NCI-H1105 (cell line): ENCODE measurements at places on chromosomes 12 and 14.

GRCh38 chr12:52633383-52633782 lies 15.0 kb upstream of the KRT73 start:
- DNase-seq: no peak

- DNase-seq: no peak
Measured at GRCh38 chr12:93447555-93448290, 6.0 kb upstream of the UBE2N start.

GRCh38 chr14:27587103-27587502 lies 989.3 kb upstream of the NOVA1 start:
- no peak for DNase-seq

GRCh38 chr12:132718644-132719043 lies 8.0 kb downstream of the PGAM5 start:
- no peak for DNase-seq

- no peak for DNase-seq
Measured at GRCh38 chr12:12094481-12094880, 23.7 kb downstream of the BCL2L14 start.

GRCh38 chr14:103001651-103002396 lies 55.5 kb downstream of the CDC42BPB start:
- no peak for DNase-seq

- DNase-seq: no peak
Measured at GRCh38 chr14:55599250-55599879, 19.4 kb downstream of the KTN1 start.

GRCh38 chr14:95155045-95155444 lies 2.3 kb downstream of the DICER1 start:
- no peak for DNase-seq

DNA sequence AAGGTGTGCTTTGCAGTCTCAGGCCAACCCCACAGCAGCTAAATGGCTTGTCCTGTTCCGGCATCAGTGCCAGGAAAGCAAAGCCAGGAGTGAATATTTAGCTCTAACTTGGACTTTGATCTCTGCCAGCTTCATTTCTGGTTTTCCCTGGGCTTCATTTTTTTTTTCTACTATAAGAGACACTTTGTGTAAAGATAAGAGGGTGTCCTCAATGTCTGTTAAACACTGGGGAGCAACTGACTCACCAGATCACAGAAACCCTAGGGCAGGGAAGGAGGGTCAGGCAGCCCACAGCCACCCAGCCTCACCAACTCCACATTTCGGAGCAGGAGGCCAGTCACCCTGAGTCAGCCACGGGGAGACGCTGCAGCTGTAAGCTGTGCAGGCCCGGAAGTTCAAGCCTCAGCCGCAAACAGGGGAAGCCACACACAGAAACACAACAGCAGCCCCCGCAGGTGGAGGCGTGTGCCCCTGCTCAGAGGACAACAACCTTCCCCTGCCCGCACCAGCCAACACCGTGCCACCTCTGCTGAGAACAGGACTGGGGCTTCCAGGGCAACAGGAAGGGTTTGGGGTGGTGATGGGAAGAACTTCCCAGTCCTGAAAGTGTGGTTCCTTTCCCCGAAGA lies 6.3 kb downstream of the TNFRSF1A start:
- DNase-seq: no peak

DNA sequence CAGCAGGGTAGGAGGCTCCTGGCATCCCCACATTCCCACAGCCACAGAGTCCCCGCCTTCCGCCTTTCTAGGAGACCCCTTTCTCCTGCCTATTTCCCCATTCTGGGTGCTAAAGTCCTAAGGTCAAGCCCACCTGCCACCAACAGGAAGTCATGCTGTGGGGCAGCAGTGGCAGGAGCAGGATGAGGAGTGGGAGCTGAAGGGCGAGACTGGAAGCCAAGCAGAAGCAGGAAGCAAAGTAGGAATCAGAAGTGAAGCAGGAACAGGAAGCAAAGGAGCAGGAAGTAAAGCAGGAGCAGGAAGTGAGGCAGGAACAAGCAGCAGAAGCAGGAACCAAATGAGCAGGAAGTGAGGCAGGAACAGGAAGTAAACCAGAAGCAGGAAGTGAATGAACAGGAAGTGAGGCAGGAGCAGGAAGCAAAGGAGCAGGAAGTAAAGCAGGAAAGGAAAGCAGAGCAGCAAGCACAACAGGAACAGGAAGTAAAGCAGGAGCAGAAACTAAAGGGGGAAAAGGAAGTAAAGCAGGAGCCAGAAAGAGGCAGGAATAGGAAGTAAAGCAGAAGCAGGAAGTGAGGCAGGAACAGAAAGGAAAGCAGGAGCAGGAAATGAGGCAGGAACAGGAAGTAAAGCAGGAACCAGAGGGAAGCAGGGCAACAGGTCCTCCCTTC lies 38.3 kb upstream of the RIMBP2 start:
- no peak for DNase-seq

DNA sequence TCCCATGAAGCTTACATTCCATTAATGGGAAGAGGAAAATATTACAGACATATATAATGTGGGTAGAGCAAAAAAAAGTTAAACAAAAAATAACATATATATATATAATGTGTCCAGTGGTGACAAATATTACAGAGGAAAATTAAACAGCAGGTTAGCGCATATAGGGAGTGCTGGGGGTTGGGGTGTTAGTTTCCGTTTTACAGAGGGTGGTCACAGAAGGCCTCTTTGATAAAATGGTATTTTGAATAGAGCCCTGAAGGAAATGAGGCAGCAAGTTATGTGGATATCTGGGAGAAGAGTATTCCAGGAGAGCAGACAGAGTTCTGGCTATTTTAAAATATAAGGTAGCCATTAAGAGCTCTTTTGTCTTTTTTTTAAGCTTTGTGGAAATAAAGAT lies 73.2 kb downstream of the DCAF5 start:
- no peak for DNase-seq

DNA sequence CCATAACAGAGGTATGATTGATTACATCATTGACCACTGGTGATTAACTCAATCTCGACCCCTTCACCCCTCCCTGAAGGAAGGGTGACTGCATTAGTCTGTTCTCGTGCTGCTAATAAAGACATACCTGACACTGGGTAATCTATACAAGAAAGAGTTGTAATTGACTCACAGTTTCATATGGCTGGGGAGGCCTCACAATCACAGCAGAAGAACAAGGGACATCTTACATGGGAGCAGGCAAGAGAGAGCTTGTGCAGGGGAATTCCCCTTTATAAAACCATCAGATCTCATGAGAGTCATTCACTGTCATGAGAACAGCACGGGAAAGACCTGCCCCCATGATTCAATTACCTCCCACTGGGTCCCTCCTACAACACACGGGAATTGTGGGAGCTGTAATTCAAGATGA lies 55.9 kb upstream of the TMCC3 start:
- DNase-seq: no peak

- no peak for DNase-seq
Measured at GRCh38 chr14:96824283-96824682, 27.1 kb downstream of the VRK1 start.

GRCh38 chr14:86057018-86057667 lies 527.2 kb downstream of the FLRT2 start:
- no peak for DNase-seq

DNA sequence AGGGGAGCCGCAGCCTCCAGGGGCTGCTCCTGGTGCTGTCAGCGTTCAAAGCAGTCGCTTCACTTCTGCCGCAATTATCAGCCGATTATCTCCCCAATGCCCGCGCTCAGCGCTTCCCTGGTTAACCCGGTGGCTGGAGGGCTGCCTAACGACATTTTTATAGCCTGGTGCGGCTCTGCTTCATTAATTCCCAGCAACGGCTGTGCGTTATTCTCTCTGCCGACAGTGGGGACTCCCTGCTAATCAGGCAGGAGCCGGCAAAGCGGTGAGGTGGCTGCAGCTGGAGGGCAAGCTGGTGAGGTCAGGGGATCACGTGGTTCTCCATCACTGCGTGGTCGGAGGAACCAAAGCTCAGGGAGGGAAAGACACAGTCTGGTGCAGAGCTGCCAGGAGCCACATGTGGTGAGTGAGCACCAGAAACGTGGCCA lies 62.9 kb downstream of the GLRX5 start:
- peak; percentile 78 for DNase-seq

GRCh38 chr12:75488553-75488952 lies 8.0 kb downstream of the GLIPR1 start:
- no peak for DNase-seq

DNA sequence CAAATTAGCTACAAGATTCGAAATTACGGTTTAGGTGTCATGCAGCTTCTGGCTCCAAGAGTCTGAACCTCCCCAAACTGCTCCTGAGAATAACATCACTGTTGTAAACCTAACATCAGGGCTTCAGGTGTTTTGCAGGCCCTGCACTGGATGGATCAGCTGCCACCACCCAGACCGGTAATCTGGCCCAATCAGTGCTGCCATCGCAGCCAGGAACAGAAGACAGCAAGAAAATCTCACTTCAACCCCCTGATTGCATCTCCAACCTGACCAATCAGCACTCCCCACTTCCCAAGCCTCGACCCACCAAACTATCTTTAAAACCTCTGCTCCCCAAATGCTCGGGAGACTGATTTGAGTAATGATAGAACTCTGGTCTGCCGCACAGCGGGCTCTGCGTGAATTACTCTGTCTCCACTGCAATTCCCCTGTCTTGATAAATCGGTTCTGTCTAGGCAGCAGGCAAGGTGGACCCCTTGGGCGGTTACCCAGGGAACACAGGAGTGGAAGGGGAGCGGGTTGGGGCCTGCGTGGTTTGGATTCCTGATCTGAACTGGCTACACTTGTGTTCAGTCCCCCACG lies 268.5 kb upstream of the SFSWAP start:
- no peak for DNase-seq

GRCh38 chr14:91835197-91835919 lies 32.0 kb downstream of the TC2N start:
- DNase-seq: peak; percentile 30

DNA sequence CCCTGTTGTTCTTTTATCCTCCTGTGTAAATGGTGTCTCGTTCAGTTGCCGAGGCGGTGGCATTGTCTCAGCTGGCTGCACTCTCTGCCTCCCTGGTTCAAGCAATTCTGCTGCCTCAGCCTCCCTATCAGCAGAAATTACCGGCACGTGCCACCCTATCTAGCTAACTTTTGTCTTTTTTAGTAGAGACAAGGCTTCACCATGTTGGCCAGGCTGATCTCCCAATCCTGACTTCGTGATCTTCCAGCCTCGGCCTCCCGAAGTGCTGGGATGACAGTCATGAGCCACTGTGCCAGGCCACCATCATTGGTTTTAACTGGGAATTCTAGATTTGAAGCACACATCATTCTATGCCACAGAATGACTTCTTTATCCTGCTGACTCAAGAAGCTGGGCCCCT lies 175.3 kb upstream of the ALG10B start:
- no peak for DNase-seq

- DNase-seq: no peak
Measured at GRCh38 chr14:104323551-104324175, 185.3 kb downstream of the KIF26A start.

DNA sequence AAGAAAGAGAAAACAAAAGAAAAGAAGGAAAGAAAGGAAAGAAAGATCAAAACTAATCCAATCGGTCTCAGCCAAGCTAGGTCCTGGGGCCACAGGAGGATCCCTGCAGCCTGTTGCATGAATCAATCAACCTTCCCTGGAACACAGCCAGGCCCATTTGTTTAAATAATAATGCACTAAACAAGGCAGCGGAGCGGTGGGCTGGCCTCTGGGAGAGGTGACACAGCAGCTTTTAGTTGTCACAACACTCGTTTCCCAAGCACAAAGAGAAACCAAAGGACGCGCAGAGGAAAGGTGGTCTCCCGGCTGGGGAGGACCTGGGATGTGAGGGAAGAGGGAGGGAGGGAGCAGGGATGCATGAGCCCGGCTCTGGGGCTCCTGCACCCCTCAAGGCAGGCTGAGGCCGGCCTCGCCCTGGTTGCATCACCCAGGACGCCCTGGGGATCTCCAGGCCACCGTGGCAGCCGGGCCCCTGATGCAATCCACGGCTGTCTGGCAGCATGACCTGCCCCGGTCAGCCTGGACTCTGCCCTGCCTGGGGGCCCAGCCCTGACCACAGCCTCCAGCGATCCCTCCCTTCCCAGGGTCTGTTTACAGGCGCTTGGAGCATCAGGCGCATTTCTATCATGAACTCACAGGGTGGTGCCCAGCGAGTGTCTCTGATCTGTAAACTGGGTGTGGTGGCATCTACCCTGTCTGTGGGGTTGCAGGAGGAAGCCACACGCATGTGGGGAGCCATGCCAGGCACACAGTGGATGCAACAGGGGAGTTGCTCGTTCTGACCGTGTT lies 32.5 kb downstream of the MMP17 start:
- DNase-seq: peak; percentile 76

DNA sequence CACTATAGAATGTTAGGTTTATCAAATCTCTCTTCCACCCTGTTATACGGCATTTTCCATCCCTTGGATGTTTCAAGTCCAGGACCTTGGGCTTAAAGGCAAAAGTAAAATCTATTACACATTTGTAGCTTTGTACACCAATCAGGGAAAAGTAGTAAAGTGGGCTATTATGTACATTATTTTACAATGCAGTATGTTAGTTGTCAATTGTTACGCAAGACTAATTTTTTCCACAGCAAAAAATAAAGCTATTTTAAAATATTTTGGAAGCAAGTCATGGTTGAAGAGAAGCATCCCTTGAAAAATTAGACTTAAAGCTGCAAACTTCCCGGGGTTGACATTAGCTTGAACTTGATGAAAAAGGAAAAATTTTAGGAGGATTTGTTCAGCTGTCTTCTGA lies 476.2 kb downstream of the DIO2 start:
- DNase-seq: no peak

- no peak for DNase-seq
Measured at GRCh38 chr14:103257211-103257962, 76.7 kb upstream of the EIF5 start.

GRCh38 chr14:29799464-29800095 lies 128.1 kb downstream of the PRKD1 start:
- DNase-seq: no peak

DNA sequence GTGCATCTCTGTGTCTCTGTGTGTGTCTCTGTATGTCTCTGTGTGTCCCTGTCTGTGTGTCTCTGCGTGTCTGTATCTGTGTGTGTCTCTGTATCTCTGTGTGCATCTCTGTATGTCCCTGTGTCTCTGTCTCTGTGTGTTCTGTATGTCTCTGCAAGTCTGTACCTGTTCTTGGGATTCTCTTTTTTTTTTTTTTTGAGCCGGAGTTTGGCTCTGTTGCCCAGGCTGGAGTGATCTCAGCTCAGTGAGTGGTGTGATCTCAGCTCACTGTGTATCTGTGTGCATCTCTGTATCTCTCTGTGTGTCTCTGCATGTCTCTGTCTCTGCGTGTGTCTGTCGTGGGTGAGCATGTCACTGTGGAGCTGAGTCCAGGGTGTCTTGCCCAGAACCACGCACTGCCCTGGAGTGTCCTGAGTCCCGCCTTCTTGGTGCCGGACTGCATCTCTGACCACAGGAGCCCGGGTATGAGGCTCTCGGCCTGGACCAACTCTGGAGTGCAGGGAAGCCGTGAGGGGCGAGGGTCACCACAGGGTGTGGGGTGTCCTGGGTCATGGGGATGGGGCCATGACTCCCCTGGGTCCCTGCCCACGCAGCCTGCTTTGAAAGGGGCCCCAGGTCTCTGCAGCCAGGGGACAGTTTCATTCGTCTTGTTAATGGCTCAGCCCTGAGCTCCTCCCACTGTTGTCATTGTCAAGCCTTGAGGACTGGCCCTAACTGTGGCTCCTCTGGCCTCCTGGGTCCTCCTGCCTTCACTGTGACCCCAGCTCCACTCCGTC lies 11.8 kb downstream of the MYL2 start:
- DNase-seq: no peak

GRCh38 chr14:81972601-81973000 lies 438.9 kb upstream of the SEL1L start:
- no peak for DNase-seq
